CD4-positive, alpha-beta T cell treated with Interleukin-21 for 1 hour (primary cell): ENCODE measurements at places on chromosomes 2 and 18.

GRCh38 chr2:189517847-189518535, 62.6 kb downstream of the SLC40A1 start:
- DNase-seq = no peak

DNA sequence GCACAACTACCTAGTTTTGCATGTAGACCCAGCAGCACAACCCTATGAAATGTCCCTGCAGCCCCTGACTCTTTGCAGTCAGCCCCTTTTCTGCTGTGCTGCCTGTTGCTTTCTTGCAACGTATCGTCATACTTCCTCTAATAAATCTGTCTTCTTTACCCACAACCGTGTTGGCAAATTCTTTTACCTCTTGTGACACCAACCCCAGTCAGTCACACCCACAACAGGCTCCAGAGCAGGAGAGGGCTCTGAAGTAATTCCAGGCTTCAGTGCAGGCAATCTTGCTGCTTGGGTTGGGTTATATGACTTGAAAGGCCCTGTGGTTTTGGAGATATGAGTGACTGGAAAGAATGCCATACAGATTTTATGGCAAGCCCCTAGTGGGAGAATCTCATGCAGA, 79.1 kb upstream of the KCNH7 start:
- DNase-seq = no peak

DNA sequence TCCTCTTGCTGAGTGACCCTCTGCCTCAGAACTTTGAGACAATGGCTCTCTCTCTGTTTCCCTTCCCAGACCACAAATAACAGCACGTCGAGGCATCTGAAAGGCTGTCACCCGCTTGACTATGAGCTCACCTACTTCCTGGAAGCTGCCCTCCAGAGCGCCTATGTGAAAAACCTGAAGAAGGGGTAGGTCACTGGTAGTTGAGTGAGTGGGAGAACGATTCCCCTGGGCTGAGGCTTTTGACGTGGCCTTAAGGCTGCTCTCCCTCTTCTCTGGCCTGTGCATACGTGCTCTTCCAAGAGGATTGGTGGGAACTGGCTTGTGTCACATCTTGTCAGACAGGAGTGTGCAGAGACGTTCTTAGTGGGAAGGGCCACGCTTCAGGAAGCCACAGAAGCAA, 63.1 kb upstream of the MCFD2 start:
- no peak for DNase-seq

- peak; percentile 54 for DNase-seq
Measured at GRCh38 chr2:133844214-133844892, 276.1 kb upstream of the NCKAP5 start.

DNA sequence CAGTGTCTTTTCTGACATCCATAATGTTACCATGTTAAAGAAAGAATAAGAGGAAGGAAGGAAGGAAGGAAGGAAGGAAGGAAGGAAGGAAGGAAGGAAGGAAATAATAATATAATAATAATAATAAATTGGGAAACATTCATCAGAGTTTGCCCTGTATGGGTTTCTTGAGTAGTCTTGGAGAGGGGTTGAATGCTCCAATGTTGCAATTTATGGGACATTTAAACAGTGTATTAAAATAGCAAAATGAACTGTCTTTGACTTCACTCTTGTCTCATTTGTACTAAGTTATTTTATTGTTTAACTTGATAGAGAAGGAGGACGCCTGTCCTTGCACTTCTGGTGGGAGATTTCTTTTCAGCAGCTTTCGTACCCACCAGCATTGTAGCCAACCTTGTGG, 277.7 kb downstream of the RNF144A start:
- no peak for DNase-seq

GRCh38 chr2:158735822-158736580, 59.1 kb upstream of the DAPL1 start:
- no peak for DNase-seq

GRCh38 chr2:180607514-180608049, 372.8 kb upstream of the UBE2E3 start:
- no peak for DNase-seq

DNA sequence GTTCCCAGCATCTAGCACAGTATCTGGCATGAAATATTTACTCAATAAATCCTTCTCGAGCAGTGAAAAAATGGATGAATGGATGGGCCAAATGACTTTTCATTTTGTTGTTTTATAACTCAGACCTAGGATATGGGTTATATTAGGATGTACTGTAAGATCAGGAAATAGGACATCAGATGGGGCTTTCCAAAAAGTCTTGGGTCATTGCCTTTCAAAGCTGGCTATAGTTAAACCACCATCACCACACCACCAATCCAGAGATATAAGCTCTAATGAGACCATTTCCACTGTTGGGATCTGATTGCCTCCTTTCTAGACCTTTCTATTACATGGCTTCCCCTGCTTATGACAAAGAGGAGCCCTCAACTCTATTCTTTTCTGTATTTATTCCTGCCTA, 525.0 kb upstream of the TCF4 start:
- no peak for DNase-seq
